ENCODE measurements at places on chromosomes 7 and 10. TPM values are rescaled to one million over a fixed set of nuclear protein-coding genes. Genes with fewer than 3 reads are reported as not detected.

Gene P4HA1
- total RNA-seq, result 29.7 TPM

DNA sequence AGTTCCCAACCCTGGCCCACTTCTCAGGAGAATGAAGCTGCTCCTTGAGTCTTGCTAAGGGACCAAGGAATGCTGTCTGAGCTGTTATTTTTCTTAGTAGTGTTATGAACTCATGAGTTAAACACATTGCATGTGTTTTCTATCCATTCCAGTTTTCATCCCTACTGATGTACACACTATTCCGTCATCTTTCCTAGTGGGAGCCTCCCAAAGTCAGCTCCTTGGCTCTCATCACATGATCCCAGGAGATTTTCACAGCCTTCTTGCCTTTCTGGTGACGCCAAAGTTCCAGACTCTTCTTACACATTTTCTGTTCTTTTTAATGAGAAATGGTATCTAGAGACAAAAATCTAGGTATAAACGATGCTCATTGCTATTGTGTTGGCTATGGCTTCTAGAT lies 8.4 kb upstream of the C10orf71 start:
- DNase-seq, result no peak

GRCh38 chr7:29495653-29496052 lies 68.0 kb upstream of the PRR15 start:
- no peak for DNase-seq

Gene ZNF138
- 4.8 TPM for total RNA-seq

Gene GOLGA7B
- total RNA-seq, result 3.1 TPM

Gene STK32C
- total RNA-seq, result 2.5 TPM

Measured in mammary epithelial cell (primary cell).